ENCODE measurements at places on chromosomes 11 and 22.

- DNase-seq, result no peak
Measured at GRCh38 chr11:34893416-34893815, 22.8 kb downstream of the APIP start.

GRCh38 chr11:78187366-78188285, 800 bp downstream of the KCTD21 start:
- DNase-seq, result peak; percentile 73

- no peak for DNase-seq
Measured at GRCh38 chr22:30176431-30176830, 70.1 kb downstream of the LIF start.

DNA sequence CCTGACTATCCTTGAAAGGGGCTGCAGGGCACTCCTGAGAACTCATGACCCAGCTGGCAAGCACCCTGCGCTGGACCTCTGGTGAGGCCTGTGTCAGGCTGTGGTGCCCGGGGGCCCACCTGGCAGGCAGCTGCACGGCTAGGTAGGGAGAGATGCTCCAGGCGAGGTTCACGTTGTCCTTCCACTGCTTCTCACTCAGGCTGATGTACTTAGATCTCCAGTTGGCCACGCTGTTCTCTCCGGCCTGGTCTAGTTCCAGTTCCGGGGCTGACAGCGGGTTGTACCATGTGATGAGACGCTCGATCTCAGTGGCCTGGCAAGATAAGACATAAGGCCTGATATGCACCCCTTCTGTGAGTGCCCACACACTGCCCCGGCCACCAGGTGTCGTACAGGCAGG, 44.7 kb upstream of the SERPIND1 start:
- DNase-seq, result no peak

- no peak for DNase-seq
Measured at GRCh38 chr22:44782363-44782963, 30.1 kb downstream of the ARHGAP8 start.

- no peak for DNase-seq
Measured at GRCh38 chr11:66008468-66009101, 3.2 kb upstream of the CST6 start.

DNA sequence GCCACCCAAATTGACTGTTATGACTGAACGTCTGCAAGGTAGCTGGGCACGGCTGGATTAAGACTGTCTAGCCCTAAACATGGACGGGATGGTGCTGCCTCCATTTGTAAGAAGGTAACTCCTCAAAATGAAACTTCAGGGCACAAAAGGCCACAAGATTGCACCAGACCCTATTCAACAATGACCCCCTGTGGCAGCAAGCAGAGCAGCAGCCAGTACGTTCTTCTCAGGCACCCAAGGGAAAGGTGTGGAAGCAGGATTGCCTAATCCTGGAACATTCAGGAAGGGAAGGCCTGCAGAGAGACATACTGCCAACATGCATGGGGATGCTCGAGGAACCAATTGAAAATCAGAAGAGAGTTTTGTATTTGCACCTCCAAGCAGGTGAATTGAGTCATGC, 4.5 kb upstream of the TBX10 start:
- no peak for DNase-seq

DNA sequence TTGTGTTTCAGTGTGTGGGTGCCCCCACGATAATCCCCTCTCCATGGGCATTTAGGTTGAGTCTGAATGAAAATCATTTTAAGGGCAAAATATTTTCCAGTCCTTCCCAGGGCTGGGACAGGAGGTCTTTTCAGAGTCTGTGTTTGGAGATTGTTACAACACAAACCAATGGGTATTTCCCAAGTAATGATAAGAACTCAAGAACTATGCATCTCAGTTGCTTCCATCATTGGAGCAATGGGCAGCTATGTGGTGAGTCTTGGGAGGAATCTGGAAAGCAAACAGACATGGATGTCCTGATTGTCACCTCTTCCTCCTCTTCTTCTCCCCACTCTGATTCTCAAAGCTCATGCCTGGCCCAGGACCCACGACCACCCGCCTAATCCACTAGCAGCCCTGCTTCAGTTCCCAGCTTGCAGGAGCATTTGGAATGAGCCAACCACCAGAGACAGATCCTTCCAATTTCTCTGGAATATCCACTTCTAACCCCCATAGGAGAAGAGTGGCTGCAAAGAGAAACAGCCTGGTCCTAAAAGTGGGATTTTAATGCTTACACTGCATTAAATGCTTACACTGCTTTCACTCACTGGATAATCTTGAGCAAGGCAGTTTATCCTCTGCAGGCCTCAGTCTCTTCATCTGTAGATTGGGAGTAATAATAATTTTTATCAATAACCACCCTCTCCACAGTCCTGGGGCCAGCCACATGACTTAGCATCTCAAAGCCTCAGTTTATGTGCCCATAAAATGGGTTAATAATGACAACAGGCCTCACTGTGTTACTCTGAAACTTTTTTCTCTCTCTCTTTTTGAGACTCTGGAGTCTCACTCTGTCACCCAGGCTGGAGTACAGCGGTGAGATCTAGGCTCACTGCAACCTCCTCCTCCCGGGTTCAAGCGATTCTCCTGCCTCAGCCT, 404.3 kb downstream of the MN1 start:
- no peak for DNase-seq

- no peak for DNase-seq
Measured at GRCh38 chr11:116661056-116661455, 111.7 kb downstream of the BUD13 start.

- no peak for DNase-seq
Measured at GRCh38 chr22:22245256-22245909, 797 bp downstream of the VPREB1 start.

GRCh38 chr11:124872741-124873140, 7.5 kb downstream of the ROBO3 start:
- no peak for DNase-seq

DNA sequence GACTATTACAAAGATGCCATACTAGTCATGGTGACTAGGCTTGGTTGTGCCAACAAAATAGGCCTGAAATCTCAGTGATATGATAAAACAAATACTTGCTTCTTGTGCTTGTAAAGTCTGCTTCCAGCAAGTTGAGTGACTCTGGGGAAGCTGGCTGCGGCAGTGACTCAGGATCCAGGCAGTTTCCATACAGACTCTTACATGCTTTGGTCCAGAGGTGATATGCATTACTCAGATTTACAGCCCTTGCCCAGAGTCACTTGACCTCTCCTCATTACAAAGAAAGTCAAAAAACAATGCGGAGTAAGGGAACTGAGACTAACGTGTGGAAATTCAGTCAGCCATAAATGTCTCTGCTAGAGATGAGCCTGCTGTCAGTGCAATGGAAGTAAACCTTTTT, 387.5 kb downstream of the KCNA4 start:
- no peak for DNase-seq

DNA sequence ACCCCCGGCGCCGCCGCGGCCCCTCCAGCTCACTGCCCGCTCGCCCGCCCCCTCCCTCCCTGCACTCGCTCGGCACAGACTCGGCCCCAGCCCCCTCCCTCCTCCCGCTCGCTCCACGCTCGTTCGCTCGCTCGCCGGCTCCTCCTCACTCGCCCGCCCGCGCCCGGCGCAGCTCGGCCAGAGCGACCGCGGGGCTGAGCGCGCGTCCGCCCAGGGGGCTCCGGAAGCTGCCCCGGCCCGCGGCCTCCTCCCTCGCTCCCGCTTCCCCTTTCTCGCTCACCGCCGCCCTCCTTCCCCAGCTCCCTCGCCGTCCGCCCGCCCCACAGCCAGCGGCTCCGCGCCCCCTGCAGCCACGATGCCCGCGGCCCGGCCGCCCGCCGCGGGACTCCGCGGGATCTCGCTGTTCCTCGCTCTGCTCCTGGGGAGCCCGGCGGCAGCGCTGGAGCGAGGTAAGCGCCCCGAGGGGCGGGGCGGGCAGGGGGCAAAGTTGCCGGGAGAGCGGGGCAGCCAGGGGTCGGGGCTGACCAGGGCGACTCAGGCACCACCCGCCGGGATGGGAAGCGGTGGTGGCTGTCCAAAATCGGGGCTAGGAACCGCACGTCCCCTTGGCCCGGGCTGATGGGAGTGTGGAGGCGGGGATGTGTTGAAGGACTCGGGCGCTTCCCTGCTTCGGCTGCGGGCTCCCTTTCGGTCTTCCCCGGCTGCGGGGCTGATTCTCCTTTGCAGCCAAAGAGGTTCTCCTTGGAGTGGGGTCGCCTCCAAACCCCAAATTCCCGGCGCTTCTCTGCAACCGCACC, at the start of gene SEZ6L:
SEZ6L (plus strand) TSS at position 148 of the 797 bp plus-strand sequence; CDS start at position 356, 208 bp downstream.
- DNase-seq, result no peak

- no peak for DNase-seq
Measured at GRCh38 chr11:6900327-6900999, 8.2 kb upstream of the OR2D2 start.

GRCh38 chr11:125433454-125434121, 62.5 kb downstream of the FEZ1 start:
- peak; percentile 8 for DNase-seq

DNA sequence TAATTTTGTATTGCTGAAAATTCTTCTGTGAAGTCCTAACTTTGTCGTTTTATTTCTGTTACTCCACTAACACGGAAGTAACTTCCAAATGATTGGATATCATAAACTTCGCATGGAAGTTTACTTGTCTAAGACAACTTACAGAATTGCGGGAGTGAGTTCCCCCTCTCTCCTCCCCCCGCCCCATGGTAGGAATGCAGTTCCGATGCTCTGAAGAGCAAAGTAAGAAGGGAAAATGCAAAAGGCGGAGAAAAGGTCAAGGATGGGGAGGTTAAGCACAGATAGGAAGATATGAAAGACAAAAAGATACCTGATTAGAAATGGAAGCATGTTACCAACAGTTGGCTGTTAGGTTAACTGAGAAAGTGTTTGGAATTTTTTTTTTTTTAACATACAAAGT, 1.3 kb downstream of the EIF3M start:
- DNase-seq, result no peak

GRCh38 chr11:54927704-54928103, 221.1 kb downstream of the OR4A5 start:
- no peak for DNase-seq

- no peak for DNase-seq
Measured at GRCh38 chr11:70210530-70210929, 7.4 kb downstream of the FADD start.

DNA sequence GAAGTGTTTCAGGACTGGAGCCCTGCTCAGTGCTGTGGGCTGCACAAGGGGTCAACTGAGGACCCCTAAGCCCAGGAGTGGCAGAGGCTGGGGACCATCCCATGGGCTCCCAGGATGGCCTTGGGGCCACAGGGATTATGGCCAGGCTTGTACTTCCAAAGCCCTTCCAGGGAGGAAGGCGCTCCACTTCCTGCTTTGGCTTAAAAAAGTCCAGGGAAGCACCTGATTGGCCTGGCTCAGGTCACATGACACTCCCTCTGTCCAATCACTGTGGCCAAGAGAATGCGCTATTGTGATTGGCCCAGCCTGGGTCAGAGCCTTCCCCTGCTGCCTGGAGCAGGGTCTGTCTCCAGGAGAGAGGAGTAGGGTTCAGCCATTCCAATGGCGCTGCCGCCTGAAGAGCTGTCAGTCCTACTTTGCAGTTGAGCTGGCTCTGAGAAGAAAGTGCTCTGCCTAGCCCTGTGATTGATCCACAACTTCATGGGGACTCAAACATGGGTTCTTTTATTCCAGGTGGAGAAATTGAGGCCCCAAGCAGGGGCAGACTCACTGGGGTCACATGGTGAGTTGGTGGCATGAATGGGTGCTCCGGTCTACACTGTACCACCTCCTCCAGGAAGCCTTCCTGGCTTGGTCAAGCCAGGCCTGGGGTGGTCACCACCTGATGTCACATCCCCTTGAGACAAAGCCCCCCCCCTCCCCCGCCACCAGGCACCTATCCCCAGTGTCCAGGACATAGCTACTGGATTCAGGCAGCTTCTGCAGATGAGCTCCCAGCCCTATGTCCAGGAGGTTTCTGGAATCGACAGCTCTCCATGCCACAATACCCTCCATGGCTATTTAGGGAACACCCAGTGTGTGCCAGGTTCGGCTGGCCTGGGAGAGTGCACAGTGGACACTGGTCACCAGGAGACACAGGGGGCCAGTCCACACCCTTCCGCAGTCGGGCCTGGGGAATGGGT, 48.2 kb downstream of the RTN4R start:
- DNase-seq, result no peak

GRCh38 chr11:73760135-73760678, 667 bp downstream of the RAB6A start:
- DNase-seq, result peak; percentile 15

- DNase-seq, result no peak
Measured at GRCh38 chr22:27616033-27616432, 185.5 kb downstream of the MN1 start.

- no peak for DNase-seq
Measured at GRCh38 chr11:62400760-62401159, 18.1 kb upstream of the SCGB1A1 start.

GRCh38 chr11:111655924-111656323, 53.7 kb downstream of the SIK2 start:
- no peak for DNase-seq

GRCh38 chr11:131248588-131248987, 121.8 kb upstream of the NTM start:
- no peak for DNase-seq

- DNase-seq, result no peak
Measured at GRCh38 chr11:133835593-133836548, 9.4 kb downstream of the SPATA19 start.

GRCh38 chr22:38843657-38844314, at the start of gene NPTXR:
NPTXR (minus strand) TSS chr22:38844028.
- peak; percentile 55 for DNase-seq

DNA sequence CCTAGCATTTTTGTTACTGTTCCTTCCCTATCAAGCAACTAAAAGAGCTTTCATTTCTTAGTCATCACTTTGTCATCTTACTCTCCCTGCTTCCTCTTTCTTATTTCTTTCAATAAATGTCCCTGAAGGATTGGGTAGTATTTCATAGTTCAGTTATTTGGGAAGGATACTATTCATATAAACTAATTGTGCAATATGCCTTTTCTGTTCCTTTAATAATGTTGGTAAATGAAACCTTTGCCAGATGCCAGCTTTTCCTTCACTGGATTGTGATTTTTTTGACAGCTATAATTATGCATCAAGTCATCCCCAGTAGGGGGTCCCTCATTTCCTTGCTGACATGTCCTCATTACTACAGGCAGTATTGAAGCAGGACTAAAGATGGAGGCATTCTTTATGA, 101.7 kb downstream of the ATM start:
- DNase-seq, result no peak

DNA sequence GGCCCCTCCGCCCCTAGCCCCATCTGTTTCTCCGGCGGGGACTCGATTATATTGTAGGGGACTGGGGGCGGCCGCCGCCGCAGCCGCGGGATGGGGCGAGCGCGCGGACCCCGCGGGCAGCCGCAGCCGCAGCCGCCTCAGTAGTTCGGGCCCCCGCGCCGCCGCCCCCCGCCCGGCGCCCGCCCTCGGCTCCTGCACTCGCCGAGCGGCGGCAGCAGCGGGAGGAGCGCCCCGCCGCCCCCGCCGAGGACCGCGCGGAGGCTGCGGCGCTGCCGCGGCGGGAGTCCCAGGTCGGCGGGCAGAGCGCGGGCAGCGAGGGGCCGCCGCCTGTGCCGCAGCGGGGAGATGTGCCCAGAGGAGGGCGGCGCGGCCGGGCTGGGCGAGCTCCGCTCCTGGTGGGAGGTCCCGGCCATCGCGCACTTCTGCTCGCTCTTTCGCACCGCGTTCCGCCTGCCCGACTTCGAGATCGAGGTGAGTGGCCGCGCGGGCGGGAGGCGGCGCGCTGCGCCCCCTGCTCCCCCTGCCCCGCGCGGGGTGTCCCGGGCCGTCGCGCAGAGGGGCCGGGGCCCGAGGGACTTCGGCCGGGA, at the start of gene CECR2:
CECR2 (plus strand) TSS at position 22 of the 587 bp plus-strand sequence; CDS start at position 346, 324 bp downstream.
- DNase-seq, result peak; percentile 31

Data from stimulated activated CD4-positive, alpha-beta T cell treated with anti-CD3 and anti-CD28 coated beads, Interleukin-4, amount 100 ng/mL, for 1 hour (primary cell).